ENCODE measurements at places on chromosomes 2 and 18. TPM values are rescaled to one million over a fixed set of nuclear protein-coding genes. Genes with fewer than 3 reads are reported as not detected.

The SF3B1 gene
- total RNA-seq, result 195 TPM

GRCh38 chr2:75654012-75654411 lies 7.4 kb downstream of the MRPL19 start:
- H3K27me3 ChIP-seq, result no peaks in the 10 kb centered on the region
- no peak for DNase-seq
- no peak overlapping the region for H3K4me3 ChIP-seq
- no peaks in the 10 kb centered on the region for H3K4me1 ChIP-seq

DNA sequence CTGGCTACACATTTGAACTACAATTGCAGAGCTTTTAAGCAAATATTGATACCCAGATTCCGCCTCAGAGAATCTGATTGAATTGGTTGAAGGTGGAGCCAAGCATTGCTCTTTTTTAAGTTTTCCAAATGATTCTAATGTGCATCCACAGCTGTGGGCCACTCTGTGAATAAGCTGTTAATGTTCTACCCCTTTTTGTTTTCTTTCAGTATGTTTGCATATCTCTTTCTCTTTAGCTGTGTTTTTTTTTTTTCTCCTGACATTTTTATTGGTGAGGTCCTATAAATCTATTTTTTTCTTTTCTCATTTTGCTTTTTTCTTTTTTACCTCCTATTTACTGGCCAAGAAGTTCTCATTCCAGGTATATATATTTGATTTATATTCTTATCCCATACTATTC lies 6.5 kb downstream of the SCN3A start:
- H3K36me3 ChIP-seq, result no peaks in the 10 kb centered on the region
- no peaks in the 10 kb centered on the region for H3K27me3 ChIP-seq
- no peaks in the 10 kb centered on the region for H3K4me1 ChIP-seq
- no peak for DNase-seq

- H3K27me3 ChIP-seq, result no peaks in the 10 kb centered on the region
- no peak overlapping the region for H3K27ac ChIP-seq
- DNase-seq, result no peak
- H3K4me3 ChIP-seq, result no peak overlapping the region
These were observed 99.3 kb downstream of the SPTBN1 start for GRCh38 chr2:54555318-54555837.

DNA sequence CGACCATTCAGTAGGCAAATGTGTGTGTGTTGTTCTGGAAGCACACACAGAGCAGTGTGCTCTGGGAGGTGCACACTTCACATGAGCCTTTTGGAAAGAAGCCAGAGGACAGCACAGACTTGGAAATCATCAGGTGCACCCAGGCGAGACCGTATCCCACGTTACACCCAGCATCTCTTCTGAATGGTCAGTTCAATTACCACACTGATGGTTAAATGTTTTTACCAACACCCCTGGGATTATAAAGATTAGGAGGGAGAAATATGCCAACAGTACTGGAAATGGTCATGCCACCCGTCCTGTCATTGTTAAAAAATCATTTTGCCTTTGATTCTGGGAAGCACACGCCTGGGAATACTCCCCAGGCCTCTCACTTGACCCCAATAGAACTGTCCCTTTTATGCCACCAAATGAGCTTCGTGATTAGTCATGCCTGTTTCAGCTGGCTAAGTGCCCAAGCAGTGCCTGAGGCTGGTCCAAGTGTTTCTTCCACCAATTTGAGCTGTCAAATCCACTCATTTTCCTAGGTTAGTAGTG lies 183.7 kb downstream of the NRP2 start:
- H3K4me3 ChIP-seq, result no peak overlapping the region
- no peaks in the 10 kb centered on the region for H3K4me1 ChIP-seq
- no peak for DNase-seq
- no peaks in the 10 kb centered on the region for H3K36me3 ChIP-seq
- no peaks in the 10 kb centered on the region for H3K27me3 ChIP-seq
- no peak overlapping the region for H3K27ac ChIP-seq

Data from fibroblast of lung (primary cell).